IPS-NIHi11 (cell line): ENCODE measurements at places on chromosomes 5 and 9.

DNA sequence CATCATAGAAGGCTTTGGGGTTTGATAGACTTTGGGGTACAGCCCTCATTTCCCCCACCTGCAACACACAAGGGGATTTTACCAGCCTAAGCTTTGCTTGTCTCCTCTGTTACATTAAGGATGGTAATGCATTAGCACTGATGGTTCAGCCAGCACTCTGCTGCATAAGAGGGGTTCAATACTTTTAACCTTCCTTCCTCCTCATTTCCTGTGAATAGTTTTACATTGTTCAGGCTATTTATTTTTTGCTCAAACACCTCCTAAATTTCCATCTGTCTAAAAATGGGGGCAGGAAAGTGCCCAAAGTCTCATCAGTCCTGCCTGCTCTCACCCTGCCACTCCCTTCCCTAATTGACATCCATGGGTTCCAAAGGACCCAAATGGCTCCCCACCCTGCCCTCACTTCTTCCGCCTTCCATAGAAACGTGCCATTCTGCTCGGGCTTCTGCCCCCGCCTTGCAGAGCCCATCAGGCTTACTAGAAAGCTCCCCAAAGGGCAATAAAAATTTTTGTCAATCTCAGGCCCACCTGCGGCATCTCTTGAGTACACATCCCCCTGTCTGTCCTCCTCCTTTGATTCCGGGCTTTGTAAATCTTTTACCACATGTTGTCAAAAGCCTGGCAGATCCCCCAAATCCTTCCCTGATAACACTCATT, 239.5 kb upstream of the SLC24A2 start:
- no peak for DNase-seq

DNA sequence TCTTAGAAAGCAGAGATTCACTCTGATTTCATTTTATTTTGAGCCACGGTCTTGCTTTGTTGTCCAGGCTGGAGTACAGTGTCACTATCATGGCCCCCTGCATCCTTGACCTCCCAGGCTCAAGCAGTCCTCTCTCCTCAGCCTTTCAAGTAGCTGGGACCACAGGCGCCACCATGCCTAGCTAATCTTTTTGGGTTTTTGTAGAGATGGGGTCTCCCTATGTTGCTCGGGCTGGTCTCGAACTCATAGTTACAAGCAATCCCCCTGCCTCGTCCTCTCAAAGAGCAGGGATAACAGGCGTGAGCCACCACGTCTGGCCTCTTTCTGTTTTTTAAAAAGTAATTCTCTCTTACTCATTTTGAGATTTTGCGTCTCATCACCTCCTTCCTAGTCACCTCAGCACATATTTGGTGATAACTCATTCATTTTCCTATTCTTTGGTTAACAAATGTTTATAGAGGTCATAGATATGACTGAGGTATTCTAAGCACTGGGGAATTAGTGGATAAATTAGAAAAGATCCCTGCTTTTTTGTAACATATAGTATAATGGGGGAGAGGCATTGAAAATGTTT, 10.8 kb upstream of the DCP2 start:
- no peak for DNase-seq

DNA sequence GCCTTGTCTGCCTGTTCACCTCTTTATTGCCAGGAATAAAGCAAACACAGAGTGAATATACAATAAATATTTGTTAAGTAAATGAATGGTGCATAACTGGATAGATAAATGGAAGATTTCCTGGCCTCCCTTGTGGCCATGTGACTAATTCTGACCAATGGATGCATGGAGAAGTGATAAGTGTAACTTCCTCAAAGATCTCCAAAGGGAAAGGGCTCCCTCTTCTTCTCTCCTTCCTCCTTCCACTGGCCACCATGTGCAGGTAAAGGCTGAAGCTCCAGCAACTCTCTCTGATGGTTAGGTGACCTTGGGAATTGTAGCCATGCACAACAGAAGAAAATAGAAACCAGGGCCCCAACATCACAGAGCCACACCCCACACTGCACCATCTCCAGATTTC, 174.4 kb downstream of the EBF1 start:
- DNase-seq, result no peak

GRCh38 chr5:109703829-109704228, 14.1 kb downstream of the MAN2A1 start:
- DNase-seq, result no peak

GRCh38 chr5:149049371-149049781, 13.5 kb downstream of the SH3TC2 start:
- no peak for DNase-seq

- no peak for DNase-seq
Observed at GRCh38 chr5:119082691-119083090, 11.8 kb downstream of the DMXL1 start.

DNA sequence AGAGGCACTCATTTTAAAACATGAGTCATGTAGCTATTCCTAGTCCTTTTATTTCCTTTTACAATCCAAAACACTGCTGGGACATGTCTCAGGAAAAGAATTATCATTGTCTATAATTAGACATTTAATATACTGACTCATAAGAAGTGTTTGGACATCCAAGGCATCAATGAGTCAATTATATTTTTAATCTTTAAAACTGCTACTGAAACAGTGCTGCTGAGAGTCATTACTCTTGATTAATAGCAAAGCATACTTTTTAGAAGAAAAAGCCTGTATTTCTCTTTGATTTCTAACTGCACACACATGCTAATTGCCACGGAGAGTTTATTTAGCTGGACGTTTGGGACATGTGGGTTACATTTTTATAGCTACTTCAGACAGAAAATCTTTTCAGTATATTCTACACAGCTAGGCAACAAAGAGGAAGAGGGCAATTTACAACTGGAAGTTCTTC, 1249.0 kb upstream of the CDH18 start:
- no peak for DNase-seq

DNA sequence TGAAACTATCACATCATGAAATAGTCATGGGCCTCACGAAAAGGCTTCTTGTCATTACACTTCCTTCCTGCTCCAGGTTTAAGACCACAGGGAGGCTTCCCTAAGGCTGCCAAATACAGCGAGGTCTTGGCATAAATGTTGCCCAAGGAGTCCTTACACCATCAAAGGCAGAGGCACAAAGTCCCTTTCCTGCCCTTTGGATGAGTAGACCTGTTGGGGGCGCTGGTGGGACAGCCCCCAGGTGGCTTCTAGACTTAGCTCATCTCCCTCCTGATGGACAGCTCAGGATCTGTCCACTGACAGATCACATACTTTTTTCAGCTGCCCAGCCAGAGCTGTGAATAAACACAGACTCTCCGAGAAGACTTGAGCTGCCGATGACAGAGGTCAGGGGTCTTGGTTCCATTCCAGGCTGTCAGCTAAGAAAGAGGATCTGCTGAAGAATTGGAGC, 15.5 kb upstream of the MEGF9 start:
- DNase-seq, result peak; percentile 71

- no peak for DNase-seq
Observed at GRCh38 chr9:89668866-89669246, 64.0 kb downstream of the GADD45G start.

GRCh38 chr9:96020300-96020791, 144.9 kb downstream of the ERCC6L2 start:
- DNase-seq, result peak; percentile 29

DNA sequence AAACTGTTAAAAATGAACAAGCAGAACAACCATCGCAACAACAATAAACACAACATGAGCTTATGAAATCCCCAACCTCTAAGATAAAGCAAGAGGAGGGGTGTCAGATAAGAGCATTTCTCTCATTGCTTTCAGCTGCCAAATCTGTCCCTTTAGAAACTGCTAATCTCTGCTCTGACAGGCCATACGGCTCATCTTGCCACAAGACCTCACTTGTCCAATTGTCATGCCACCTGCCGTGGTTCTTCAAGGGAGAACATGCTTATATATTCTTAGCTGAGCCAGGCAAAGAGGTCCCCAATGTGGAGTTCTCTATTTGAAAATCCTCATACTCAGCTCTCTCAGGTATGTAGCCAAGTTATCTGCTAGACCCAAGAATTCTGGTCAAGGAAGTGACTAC, 405.0 kb upstream of the TNC start:
- DNase-seq, result no peak

GRCh38 chr9:108859459-108860114, 2.5 kb upstream of the ACTL7A start:
- DNase-seq, result no peak

GRCh38 chr9:71975833-71976232, 64.4 kb downstream of the C9orf85 start:
- no peak for DNase-seq

GRCh38 chr9:96453625-96454024, 3.7 kb downstream of the HABP4 start:
- DNase-seq, result peak; percentile 39

- DNase-seq, result peak; percentile 71
Observed at GRCh38 chr9:17082343-17083064, 52.3 kb upstream of the CNTLN start.

DNA sequence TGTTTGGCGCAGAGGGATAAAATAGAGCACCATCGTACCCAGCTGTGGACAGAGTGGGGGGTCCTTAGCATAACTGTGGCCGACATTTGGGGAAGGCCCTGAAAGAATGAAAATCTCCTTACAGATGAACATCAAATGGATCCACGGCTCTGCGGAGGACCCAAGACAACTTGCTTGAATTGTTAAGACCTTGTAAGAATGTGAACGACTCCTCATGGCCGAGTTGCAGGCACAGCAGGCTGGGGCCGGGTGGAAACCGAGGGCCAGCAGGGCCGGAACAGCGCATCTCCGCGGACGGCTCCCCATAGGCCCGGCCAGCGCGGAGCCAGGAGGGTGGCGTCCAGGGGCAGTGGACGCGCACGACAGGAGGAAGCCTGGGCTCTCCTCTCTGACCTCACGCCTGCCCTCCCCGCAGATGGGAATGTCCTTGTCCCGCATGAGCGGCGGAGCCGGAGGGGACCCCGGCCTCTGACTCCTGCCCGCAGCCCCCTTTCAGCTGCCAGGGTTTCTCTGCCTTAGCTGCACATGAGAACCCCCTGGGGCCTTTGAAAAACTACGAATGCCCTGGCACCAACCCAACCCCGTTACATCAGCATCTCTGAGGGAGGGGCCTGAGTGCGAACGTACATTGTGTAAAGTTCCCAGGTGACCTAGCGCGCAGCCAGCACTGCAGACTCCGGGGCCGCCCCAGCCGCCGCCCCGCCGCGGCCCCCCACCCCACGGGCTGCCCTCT, 36.2 kb upstream of the PTCH1 start:
- DNase-seq, result peak; percentile 62

DNA sequence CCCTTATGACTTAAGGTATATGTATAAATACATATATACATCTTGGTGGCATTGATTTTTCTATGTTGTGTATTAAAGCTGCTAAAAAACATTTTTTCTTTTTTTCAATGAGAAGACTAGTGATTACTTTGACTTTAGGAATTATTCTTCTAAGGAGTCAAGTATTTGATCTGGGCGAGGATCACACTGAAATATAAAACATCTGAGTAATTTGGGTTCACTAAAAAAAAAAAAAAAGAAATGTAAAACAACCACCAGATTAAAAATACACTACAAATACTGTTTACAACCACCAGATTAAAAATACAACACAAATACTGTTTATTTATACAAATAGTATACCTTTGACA, 9.0 kb downstream of the UBAP1 start:
- no peak for DNase-seq

DNA sequence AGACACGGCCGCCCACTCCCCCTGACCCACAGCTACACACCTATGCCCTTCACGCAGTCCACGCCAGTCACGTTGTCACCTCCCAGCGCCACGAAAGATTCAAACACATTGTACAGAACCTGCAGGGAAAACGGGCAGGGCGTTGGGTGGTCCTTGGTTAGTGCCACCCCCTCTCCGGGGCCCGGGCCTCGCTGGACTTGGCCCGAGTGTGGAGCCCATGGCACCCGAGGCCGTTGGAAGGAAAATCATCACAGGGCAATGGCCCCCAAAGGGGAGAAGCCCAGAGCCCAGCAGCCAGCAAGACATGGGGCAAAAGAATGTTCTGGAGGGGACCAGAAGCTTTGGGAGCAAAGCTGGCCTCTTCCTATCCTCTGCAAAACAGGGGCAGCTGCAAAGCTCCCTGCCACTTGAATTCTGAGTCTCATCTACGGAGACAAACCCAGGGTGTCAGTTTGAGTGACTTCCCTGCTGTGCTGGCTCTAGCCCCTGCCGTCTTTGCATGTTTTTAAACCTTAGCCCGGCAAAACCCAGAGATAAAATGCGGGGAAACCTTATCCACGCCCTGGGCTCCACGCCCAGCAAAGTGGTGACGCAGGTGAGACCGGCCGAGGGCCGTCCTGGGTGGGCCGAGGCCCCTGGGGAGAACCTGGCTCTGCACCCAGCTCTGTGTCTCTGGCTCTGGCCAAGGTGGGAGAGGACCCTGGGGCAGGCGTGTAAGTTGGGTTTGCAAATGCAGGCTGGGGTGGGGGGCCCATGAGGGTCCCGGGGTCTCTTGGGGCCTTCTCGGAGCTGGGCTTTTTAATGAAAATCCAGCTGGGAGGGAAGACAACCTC, 38.9 kb downstream of the SLC9A3 start:
- DNase-seq, result no peak

- DNase-seq, result no peak
Observed at GRCh38 chr9:95788521-95788991, 86.9 kb upstream of the ERCC6L2 start.

GRCh38 chr5:99640646-99641045, 711.8 kb upstream of the CHD1 start:
- no peak for DNase-seq

DNA sequence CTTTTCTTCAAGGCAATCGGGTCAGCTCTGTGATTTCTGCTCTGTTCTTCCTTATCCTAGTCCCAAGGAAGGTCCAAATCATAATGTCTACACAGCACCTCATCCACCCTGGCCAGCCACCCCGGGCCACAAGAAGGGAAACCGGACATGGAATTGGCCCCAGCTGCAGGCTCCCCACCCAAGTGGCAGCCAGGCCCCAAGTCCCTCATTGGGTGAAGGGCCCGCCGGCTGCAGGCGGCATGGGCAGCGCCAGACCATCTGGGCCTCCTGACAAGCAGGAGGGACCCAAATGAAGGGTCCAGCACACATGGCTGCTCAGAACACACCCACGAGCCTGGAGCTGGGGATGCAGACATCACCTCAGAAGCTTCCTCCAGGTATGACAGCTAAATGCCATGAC, 33.7 kb downstream of the BICD2 start:
- no peak for DNase-seq

- no peak for DNase-seq
Observed at GRCh38 chr5:151144275-151144674, 13.3 kb downstream of the ANXA6 start.

DNA sequence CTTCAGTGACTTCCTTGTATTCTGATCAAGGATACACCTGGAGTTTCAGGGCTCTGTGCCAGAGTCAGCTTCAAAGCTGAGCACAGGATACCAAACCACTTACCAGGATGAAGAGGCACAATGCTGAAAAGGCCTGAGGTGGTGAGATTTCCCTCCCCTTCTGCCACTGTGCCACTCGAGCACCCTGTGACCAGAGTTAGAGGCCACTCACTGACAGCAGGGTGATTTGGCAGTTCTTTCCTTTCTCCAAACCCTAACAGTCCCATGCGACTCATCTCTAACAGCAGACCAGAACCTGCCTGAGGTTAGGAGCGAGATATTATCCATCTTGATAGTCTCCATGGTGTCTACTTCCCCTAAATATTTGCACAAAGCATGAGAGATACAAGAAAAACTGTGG, 1.8 kb downstream of the PLGRKT start:
- no peak for DNase-seq
